ENCODE measurements at places on chromosomes 12 and 14.

DNA sequence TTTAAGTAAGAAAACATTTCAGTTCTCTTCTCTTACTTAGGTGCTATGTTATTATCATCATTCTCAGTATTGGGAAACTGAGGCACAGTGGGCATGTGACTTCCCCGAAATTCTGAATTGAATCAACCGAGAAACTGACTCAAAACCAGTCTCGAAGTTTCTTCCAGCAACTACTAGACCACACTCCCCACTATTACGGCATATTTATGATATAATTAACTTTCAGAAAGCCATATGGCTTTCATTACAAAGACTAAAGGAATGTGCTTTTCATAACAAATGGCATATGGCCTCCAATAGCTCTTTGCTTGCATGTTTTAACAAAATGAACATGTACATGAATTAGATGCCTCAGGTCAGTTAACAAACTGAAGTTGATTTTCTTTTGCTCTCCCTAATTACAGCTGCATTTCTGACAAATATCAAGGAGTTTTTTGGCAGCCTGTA, 182.9 kb upstream of the SLC38A2 start:
- peak; percentile 9 for DNase-seq

DNA sequence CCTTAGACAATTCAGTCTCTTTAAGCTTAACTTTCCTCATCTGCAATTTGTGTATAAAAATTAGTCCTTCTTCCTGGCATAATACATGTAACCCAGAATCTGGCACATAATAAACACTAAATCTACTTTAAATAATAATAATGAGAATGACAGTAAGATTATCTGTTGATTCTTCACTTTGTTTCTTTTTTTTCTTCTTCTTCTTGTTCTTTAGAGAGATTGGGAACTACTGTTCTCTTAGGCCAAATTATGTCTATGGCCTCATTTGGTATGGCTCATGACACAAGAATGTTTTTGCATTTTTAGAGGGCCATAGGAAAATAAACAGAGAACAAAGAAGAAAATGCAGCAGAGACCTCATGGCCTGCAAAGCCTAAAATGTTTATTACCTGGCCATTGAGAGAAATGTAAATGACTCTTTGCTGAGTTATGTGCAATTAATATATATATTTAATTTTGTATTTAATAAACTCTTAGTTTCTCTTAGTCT, 275.8 kb downstream of the SLC6A15 start:
- DNase-seq: no peak

- DNase-seq: no peak
Observed at GRCh38 chr14:100601914-100602313, 14.7 kb upstream of the BEGAIN start.

GRCh38 chr14:58738189-58738836, 100.6 kb downstream of the DACT1 start:
- DNase-seq: no peak

GRCh38 chr14:72876710-72877063, 17.2 kb downstream of the DPF3 start:
- no peak for DNase-seq

DNA sequence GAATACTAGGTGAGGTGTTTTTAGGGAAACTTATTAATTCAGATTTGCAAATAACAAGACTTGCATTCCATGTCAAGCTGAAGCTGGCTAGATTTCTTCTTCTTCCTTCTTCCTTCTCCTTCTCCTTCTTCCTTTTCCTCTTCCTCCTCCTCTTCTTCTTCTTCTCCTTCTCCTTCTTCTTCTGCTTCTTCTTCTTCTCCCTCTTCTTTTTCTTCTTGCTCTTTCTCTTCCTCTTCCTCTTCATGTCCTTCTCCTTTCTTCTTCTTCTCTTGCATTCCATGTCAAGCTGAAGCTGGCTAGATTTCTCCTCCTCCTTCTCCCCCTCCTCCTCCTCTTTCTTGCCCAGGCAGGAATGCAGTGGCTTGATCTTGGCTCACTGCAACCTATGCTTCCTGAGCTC, 297.8 kb downstream of the PRKD1 start:
- no peak for DNase-seq

GRCh38 chr14:22475381-22475780, 113.6 kb downstream of the DAD1 start:
- no peak for DNase-seq

GRCh38 chr12:104488374-104488773, 31.6 kb downstream of the CHST11 start:
- DNase-seq: no peak

GRCh38 chr12:52952076-52952801, 3.3 kb downstream of the KRT18 start:
- no peak for DNase-seq

GRCh38 chr14:27917896-27918295, 848.7 kb upstream of the FOXG1 start:
- no peak for DNase-seq

GRCh38 chr12:118690506-118690905, 290.8 kb upstream of the SRRM4 start:
- DNase-seq: no peak

GRCh38 chr12:13318231-13319015, 121.9 kb downstream of the EMP1 start:
- DNase-seq: no peak

DNA sequence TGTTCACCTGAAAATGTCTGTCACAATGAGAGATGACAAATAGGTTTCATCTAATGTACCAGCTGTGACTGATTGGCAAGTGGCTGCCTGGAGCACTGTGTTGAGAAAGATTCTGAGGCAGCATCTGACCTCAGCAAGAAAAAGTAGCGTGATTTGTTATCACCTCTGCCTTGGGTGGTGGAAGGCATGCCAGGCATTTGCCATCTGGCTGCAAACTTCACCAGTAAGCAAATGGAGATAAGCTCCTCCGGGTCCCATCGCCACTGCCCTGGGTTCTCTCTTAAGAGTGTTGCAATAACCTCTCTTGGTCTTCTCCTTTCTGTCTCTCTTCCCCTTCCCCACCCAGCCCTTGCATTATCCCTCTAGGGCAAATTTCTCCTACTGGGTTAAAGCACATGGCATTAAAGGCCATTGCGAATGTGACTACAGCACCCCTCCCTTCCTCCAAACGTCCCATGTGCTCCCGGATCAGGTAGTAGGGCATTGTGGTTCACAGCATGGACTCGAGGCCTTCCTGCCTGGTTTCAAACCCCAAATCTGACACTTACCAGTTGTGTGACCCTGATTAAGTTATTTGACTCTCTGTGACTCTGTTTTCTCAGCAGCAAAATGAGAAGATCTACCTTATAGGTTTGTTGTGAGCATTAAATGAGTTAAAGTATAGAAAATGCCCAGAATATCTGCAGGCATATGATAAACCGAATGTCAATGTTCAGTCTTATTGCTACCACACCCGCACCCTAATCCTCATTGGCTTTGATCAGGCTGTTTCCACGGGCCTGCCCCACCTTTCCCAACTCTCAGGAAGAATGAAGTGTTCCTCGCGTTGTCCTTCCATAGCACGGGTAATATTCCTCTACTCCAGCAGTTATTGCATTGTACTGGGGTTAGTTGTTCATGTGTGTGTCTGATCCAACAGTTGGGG, 8.2 kb upstream of the LGALS3 start:
- DNase-seq: no peak

GRCh38 chr12:81329085-81329484, 251.2 kb downstream of the ACSS3 start:
- DNase-seq: no peak

DNA sequence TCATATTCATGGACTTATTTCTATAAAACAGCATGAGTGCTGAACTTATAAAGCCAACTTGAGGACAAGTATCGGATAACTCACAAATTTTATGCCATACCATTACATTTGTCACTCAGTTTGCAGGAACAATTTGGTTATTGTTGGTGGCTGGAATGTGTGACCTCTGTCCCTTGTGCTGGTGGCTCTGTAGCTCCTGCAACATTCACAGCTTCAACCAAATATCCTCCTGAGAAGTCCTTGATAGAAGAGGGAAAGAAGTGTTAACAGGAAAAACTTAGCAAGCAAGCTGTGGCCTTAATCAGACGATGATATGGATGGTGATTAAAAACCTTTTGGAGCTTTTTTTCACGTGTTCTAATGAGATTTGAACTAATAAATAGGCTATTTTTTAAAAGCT, 61.0 kb upstream of the DNM1L start:
- no peak for DNase-seq

- no peak for DNase-seq
Observed at GRCh38 chr12:92619026-92619425, 83.8 kb upstream of the PLEKHG7 start.

DNA sequence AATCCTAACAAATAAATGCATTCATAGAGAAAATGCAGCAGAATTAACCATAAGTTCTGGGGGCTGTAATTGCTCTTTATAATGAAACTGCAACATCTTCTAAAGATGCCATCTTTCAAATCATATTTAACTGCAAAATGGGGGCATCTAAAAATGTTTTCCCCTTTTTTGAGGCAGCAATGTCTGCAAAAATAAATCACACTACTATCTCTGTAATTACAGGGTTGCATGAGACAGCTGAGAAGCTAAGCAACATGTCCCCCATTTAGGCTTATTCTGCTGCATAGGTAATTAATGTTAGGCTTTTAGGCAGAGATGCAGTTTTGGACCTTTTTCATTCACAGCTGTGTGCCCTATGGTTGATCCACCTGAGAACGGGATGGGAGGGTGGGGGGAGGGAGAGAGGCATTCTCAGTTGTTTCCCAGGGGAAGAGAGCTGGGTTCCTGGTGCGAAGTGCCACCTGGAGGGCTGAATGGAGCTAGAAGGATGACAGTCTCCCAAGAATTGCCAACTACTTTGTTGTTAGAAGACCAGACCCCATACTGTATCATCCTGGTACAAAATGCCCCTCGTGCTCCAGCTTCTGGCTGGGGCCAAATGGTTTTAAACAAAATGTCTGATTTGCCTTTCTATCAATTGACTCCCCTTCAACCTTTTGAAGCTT, 154.2 kb downstream of the APAF1 start:
- no peak for DNase-seq

DNA sequence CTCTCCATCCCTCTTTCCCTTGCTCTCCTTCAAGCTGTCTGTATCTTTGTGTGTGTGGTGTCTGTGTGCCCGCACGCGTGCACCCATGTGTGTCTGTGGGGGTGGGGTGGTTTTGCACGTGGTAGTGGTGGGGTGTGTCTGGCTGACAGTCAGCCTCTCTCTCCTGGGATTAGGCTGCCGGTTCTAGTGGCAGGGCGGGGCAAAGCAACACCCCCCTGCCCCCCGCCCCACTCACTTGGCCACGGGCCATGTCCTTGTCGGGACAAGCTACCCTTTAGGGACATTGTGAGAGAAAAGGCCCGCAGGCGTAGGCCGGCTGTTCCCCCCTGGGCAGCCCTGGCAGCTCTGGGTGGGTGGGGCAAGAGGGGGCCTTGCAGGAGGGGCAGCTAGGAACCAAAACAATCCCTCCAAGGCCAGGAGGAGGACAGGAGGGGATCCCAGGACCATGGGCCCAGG, 182.6 kb downstream of the ALG10 start:
- no peak for DNase-seq

- DNase-seq: no peak
Observed at GRCh38 chr12:105025890-105026289, 39.8 kb downstream of the NOPCHAP1 start.

- DNase-seq: no peak
Observed at GRCh38 chr14:74685056-74685455, 27.8 kb downstream of the AREL1 start.

GRCh38 chr12:108570743-108571608, 8.6 kb downstream of the ISCU start:
- no peak for DNase-seq

- DNase-seq: no peak
Observed at GRCh38 chr14:31936115-31936514, 141.0 kb upstream of the ARHGAP5 start.

DNA sequence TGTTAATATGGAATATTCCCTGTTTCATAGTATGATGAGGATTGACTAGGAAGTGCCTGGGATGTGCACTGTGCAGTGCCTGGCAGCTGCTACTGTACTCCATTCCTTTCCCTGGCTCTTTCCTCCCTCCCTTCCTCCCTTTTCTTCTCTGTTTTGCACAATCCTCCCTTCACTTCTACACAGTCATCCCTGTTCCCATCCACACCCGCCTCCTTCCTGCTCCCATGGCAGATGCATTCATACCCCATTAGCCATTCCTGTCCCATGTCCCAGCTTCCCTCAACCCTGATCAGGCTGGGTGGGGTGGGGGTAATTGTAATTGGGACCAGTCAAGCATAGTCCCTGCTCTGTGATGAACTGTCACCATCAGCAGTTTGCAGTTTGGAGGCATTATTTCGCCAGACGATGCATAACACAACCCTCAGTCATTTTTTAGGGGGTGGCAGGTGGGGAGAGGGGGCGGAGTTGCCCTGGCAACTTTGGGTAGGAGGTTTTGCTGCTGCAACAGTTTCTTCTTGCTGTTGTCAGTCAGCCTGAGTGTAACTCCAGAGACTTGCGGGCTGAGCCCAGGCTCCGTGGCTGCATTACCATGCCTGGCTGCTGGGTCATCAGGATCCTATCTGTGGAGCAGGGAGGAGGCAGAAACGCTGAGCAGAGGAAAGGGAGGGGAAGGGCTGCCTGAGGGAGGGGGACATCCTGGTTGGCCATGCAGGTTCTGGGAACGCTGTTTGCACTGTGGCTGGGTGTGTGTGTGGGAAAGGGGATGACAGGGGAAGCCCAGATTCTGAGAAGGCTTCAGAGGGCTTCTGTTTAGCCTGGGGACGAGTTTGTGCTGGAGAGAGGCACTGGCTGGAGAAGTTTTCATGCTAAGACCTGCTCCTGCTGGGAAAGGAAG, 4.1 kb upstream of the KRT84 start:
- DNase-seq: no peak

DNA sequence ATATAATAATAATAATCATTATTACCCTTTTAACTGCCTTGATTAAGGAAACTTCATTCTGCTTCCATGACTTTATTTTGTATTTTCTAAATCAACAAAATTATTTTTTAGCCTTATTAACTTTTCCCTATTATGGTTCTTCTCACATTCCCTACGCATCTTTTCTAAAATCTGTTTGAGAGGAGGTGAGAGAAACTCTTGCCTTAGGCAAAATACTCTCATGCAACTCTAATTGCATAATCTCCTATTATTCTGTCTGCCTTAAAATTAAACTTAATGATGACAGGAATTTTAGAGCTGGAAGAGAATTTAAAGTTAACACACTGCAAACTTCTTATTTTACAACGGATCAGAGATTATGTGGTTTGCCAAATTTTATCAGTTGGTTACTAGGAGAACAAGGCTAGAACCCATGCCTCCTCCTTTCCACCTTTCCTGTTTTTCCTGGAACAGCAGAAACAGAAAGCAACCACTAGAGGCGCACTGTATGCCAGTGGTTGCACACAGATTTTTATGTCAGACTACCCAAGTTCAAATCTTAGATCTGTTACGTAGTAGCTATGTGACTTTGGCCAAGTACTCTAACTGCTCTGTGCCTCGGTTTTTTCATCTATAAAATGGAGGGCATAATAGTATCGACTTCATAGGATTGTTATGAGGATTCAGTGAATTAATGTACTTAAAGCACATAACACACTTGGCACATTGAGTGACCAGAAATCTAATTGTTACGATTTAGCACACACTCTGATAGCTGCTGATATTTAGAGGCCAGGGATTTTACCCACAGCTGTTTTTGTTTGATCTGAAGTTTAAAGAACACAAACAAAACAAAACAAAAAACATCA, 4.3 kb upstream of the BRMS1L start:
- no peak for DNase-seq

- DNase-seq: no peak
Observed at GRCh38 chr12:38142974-38143373, 173.6 kb upstream of the ALG10B start.
